Osteoblast (primary cell): ENCODE measurements at places on chromosomes 3 and 15.

- H3K36me3 ChIP-seq, result no peaks in the 10 kb centered on the region
- H3K4me3 ChIP-seq, result no peak overlapping the region
- H3K27me3 ChIP-seq, result no peaks in the 10 kb centered on the region
- no peak overlapping the region for H3K27ac ChIP-seq
- H3K4me1 ChIP-seq, result no peaks in the 10 kb centered on the region
These were observed 93.6 kb upstream of the CFAP20DC start for GRCh38 chr3:59143447-59143846.

GRCh38 chr3:29335438-29335837 lies 54.6 kb downstream of the RBMS3 start:
- H3K27ac ChIP-seq, result peak overlapping the region; percentile 88
- DNase-seq, result peak; percentile 43
- peak overlapping the region; percentile 53 for H3K4me3 ChIP-seq
- H3K36me3 ChIP-seq, result no peaks in the 10 kb centered on the region

DNA sequence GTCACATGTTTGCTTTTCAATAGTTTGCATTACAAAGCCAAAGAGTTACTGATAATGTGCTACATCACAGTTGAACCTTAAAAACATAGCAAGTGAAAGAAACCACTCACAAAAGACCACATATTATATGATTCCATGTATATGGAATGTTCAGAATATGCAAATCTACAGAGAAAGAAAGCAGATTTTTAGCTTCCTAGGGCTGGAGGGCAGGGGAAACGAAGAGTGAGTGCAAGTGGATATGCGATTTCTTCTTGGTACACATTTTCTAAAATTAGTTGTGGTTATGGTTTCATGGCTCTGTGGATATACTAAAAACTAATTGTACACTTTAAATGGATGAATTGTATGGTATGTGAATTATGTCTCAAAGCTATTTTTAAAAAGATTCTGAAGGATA lies 4.0 kb upstream of the GBE1 start:
- H3K4me1 ChIP-seq, result peaks cover 11% of the 10 kb centered on the region
- no peaks in the 10 kb centered on the region for H3K27me3 ChIP-seq
- no peaks in the 10 kb centered on the region for H3K36me3 ChIP-seq

DNA sequence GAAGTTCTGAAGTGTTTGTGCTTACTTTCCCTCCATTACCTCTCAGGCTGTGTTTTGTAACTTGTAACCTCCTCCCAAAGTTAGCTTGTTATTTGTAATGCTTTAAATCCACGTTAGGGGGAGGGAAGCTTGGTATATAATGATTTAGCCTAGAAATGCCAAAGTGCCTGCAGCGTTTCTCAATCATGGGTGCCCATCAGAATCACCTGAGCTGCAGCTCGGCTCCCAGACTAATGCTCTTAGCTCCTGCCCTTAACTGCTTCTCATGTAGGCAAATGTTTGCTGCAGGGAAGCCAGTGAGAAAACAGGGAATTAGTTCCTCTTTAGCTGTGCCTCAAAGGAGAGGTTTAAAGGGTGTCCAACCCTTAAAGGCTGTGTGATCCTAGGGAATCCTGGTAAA lies 219.2 kb upstream of the NAALADL2 start:
- DNase-seq, result peak; percentile 49
- H3K36me3 ChIP-seq, result no peaks in the 10 kb centered on the region
- no peak overlapping the region for H3K4me3 ChIP-seq
- no peaks in the 10 kb centered on the region for H3K4me1 ChIP-seq
- H3K27me3 ChIP-seq, result no peaks in the 10 kb centered on the region

- H3K36me3 ChIP-seq, result peaks cover 58% of the 10 kb centered on the region
- peak; percentile 61 for DNase-seq
- H3K4me3 ChIP-seq, result no peak overlapping the region
- no peaks in the 10 kb centered on the region for H3K27me3 ChIP-seq
These were observed 71.2 kb downstream of the GOLIM4 start for GRCh38 chr3:168024537-168024941.

DNA sequence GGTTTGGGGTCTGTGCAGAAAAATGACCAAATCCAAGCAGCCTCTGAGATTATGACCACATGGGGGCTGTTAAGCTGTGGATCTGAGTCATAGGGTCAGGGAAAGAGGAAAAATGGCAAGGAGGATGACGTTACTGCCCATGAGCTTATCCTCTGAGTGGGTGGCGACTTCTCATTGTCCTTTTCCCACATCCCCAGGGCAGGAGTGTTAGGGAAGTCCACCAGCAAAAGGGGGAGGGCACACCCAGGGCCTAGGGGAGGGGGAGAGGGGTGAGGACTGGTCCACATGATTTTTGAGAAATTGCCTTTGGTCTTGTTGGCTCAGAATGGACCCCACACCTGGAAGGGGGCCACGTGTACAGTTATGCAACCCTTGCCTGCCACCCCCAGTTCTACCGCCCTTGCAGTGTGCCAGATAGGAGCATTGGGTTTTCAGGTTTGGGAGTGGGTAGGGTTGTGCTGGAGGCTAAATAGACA lies 2.6 kb downstream of the CD276 start:
- H3K27ac ChIP-seq, result peak overlapping the region; percentile 86
- no peaks in the 10 kb centered on the region for H3K36me3 ChIP-seq
- no peaks in the 10 kb centered on the region for H3K27me3 ChIP-seq
- H3K4me1 ChIP-seq, result peaks cover 66% of the 10 kb centered on the region
- peak overlapping the region; percentile 89 for H3K4me3 ChIP-seq

DNA sequence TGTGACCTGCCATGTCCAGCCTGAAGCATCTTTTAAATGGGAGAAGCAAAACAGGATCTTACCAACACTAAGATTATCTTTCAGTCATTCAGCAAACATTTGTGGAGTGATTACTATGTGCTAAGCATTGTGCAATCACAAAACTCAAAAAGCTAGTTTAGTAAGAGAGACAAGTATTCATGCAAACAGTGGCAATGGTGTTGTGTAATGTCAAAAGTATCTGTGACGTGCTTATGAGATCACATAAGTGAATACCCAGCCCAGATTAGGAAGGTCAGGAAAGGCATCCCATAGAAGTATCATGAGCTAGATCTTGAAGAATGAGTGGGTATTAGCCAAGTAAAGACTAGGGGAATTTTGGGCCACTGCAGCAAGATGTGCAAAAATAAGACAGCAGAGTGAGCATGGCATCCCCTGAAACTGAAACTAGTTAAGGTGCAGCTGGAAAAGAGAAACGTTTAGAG lies 32.1 kb downstream of the SEC62 start:
- no peak overlapping the region for H3K4me3 ChIP-seq
- no peaks in the 10 kb centered on the region for H3K27me3 ChIP-seq
- DNase-seq, result peak; percentile 58
- H3K36me3 ChIP-seq, result peaks cover 16% of the 10 kb centered on the region

DNA sequence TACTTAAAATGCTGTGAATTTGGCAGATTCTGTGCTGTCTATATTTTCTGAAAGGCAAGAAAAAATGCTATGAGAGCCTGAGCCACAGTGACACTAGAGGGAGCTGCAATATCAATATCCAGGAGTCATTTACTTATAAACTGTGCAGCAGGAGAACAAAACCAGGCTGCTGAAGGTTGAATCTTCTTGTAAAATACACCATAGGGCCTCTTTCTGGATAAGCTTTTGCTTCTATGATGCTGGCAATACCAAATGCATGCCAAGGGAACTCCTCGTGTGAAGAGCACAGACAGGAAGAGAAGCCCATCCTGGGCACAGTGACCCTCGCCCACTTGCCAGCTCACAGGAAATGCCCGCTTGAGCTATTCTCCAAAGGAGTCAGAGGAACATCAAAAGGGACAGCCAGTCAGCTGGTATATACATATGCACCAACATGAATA lies 48.0 kb upstream of the TSPAN3 start:
- H3K36me3 ChIP-seq, result peaks cover 11% of the 10 kb centered on the region
- peaks cover 18% of the 10 kb centered on the region for H3K4me1 ChIP-seq
- H3K27me3 ChIP-seq, result no peaks in the 10 kb centered on the region
- peak overlapping the region; percentile 30 for H3K27ac ChIP-seq
- no peak for DNase-seq
